ENCODE measurements at places on chromosomes 3 and 15.

DNA sequence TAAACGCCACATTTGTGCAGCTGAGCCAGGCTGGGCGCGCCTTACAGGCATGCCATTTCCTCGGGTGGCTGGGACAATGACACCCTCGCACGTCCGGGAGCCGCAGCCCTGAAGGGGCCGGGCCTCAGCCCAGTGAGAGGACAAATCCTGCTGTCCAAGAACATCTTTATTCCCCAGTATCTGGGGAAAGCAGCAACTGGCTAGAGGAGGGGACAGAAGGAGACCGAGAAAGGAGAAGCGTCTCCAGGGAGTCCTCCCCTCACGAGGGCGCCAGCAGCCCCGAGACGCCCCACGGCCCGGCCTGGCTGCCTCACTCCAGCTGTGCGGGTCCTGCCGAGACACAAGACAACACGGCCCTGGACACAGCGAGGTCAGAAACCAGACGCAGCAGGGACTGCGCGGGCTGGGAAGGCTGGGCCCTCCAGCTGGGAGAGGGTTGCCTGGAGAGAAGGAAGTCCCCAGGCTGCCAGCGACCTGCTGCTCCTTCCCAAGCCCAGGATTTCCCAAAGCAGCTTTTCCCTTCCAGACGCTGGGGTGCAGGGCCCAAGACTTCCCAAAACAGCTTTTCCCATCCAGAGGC, 130.2 kb downstream of the CHSY1 start:
- DNase-seq = peak; percentile 29

GRCh38 chr3:138375447-138375846, 27.1 kb downstream of the MRAS start:
- no peak for DNase-seq

GRCh38 chr3:194702545-194702944, 16.9 kb downstream of the FAM43A start:
- DNase-seq = no peak

DNA sequence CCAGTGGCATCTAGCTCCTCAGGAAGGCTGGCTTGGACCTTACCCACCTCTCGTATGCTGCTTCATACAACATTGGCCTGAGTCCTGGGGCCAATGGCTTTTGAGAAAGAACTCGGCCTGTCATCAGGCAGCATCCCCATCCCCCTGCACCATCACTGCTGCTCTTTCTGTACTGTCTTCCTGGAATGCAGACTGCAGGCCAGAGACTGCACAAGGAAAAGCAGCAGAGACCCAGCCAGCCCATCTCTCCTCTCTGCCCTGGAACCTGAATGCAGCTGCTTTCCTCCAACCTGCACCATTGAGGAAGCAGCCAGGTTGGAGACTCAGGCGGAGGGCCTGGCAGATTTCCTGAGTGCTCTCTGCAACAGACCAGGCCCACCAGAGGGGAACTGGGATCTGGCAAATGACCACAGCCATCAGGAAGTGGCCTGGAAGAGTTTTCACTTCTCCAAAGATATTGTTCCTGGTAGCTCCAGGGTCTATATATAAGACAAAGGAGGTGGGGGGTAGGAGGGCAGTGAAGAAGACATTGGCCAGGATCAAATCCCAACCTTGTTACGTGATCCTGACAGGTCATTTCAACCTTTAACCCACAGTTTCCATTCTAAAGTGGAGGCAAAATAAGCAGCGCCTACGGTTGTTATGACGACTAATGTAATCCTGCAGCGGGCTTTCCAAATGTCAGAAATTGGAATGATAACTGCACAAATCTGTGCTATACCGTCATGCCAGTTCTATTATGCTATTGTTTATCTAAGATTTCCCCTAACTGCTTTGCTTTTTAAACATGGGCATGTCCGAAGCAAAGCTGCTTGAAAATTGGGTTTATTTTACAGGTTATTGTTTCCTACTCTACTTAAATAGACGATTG, 24.4 kb upstream of the RAB7A start:
- no peak for DNase-seq

DNA sequence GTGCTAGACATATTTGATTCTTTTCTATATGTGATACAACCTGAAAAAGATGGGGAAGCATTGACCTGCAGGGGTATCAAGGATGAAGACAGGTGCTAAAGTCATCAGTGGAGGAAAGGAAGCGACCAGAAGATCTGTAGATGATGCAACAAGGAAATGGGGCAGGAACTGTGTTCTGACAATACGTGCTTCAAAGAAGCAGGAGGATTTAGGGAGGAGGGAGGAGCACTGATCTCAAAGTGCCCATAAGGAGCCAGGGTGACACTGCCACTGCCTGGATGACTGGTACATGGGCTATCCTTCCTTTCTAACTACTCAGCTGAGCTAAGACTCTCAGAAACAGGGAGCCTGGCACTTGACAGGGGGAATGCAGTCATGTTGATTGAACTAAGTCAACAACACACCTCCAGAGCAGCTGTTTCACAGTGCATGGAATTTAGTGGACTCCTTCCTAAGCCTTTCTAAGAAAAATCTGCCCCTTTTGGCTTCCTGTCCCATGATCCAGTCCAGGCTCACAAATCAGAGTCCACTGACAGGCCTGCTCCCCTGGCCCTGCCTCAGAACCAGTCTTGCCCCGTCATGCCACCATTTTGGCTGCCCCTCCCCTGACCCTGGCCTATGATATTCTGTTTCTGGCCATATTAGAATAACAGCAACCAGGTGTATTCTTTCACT, 12.0 kb downstream of the LYSMD4 start:
- DNase-seq = no peak

GRCh38 chr3:146306656-146307455, 56.0 kb upstream of the PLSCR4 start:
- DNase-seq = no peak

DNA sequence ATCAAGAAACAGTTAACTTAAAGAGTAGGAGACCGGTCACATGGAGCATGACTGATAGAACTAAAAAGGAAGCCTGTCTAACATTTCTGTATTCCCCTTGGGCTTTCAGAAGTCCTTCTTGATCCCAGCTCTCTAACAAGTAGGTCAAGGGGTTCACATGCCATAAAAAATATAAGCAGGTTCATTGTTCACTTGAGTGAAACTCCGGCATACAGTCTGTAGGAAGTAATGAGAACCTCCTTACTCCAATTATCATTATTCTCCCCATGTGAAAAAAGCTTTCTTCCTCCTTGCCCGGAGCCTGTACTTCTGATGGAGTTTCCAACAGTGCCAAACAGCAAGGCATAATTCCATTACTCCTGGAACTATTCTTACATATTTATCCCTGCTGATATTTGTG, 242.8 kb upstream of the CNTN4 start:
- no peak for DNase-seq

GRCh38 chr3:30059240-30059639, 547.2 kb upstream of the TGFBR2 start:
- no peak for DNase-seq

- DNase-seq = no peak
These were observed 556.4 kb upstream of the CCDC54 start for GRCh38 chr3:106820726-106821362.

- DNase-seq = peak; percentile 45
These were observed 288.6 kb downstream of the CLSTN2 start for GRCh38 chr3:140223631-140224030.

GRCh38 chr3:53597136-53597915, 102.9 kb downstream of the CACNA1D start:
- no peak for DNase-seq

DNA sequence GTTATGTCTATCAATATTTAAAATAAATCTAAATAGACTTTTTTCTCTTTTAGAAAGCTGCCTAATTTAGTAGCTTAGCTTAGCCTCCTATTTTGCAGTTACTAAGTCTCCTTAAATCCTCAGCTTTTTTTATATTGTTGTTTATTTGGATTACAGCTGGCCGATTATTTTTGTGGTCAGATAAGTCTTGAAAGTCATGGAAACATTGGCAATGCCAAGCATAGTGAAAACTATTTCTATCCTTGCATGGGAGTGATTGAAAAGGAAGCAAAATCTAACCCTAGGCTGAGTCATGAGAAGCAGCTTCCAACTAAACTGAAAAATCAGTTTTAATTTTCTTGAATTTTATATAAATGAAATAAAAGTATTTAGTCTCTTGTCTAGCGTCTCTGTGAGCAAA, 1063.0 kb upstream of the GBE1 start:
- no peak for DNase-seq

DNA sequence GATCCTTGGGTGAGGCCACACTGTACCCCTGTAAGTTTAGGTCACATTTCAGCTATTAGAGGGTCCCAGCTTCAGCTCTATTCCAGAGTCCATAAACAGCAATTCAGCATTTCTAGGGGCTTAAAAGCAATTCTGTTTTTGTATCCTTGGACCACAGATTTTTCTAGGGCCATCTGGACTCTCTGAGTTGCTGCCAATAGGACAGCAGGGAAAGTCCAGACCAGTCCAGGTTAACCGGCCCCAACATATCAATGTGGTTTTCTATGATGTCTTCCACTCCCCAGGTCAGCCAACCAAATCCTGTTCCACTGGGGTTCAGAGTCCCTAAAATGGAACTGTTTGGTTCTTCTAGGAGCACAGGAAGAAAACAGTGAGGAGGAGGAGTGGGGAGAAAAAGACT, 40.0 kb downstream of the TYRO3 start:
- DNase-seq = no peak

GRCh38 chr3:50675179-50676030, 678 bp downstream of the DOCK3 start:
- no peak for DNase-seq

DNA sequence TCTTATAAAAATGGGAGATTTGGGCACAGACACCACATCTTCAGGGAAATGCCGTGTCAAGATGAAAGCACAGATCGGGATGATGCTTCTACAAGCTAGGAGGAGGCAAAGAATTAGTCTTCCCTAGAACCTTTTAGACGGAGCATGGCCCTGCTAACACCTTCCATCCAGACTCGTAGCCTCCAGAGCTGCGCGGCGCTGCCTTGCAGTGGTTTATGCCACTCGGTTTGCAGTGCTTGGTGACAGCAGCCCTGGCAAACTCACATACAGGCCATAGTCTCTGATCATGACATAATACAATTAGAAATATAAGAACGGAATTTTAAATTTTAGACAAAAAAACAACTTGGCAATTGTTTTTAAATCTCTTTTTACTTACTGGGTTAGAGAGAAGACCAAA, 37.1 kb upstream of the SLC41A3 start:
- no peak for DNase-seq

GRCh38 chr15:34242331-34242710, 17.5 kb downstream of the EMC4 start:
- no peak for DNase-seq

DNA sequence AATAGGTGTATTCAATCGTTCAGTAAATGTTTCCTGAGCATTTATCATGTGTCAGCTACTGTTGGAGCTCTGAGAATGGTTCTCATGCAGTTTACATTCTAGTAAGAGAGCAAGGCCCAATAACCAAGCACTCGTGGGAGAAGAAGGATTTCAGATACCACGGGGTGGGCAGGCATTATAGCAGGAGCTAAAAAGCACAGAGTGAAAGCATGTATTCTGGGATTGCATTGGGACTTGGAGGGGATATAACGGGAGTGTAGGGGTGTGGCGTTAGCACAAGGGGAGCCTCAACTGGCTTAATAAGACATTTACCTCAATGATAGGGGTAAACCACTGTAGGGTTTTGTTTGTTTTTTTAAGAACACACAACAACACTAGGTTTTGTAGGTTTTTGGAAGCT, 1.6 kb upstream of the SIAH2 start:
- DNase-seq = no peak

- DNase-seq = no peak
These were observed 6.5 kb upstream of the CILP start for GRCh38 chr15:65217526-65218482.

GRCh38 chr3:167837466-167837865, 101.9 kb downstream of the SERPINI1 start:
- peak; percentile 23 for DNase-seq

DNA sequence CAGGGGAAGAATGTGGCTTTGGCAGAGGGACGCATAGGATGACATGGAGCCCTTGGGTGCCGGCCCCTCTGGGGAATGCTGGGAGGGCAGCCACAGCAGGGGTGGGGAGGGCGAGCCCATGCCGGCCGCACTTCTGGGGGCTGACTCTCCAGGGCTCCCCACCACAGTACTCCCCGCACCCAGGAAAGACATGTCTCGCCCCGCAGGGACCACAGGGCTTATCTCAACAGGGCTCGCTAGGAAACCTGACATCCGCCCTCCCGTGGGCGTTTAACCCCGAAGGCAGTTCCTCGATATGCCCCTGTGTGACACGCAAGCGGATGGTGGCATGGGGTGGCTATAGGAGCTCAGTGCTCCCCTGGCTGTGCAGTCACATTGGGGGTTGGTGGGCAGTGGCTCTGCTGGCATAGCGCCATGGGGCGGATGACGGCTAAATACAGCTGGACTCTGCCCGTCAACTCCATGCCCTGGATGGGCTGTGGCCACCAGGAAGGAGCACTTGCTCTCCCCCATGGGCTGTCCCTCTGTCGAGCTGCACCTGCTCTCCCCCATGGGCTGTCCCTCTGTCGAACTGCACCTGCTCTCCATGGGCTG, 141.4 kb downstream of the ADAMTS17 start:
- DNase-seq = no peak

DNA sequence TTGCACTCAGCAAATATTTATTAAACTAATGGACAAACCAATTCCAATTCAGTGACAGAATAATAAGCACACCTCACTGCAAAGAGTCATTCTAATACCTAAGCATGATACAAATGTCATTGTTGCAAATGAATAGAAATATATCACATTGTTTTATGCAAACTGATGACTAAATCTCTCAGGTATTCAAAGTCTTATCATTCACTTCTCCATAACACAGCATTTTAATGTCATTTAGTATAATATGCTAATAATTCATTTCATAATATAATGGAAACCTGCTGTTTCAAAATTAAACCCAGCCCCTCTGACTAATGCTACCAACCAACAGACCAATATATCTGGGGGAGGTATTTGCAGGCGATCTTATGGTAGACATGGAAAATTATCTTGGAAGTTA, 71.8 kb downstream of the FGF7 start:
- DNase-seq = peak; percentile 30

DNA sequence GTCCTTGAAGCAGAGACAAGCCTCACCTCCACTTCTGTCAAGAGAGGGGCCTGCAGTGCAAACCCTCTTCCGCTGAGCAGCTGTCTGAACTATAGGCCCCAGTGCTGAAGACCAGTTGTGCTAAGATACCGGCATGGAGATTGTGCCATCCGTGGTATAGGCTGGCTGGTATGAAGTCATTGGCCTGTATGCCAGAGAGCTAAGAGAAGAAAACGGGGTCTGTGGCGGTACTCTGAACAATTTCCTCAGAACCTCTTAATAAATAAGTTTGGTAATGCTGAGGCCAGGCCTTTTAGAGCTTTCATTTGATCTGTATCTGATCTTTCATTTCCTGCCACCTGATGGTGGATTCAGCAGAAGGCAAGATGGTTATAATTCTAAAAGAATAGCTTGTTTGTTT, 123.0 kb downstream of the LRIG1 start:
- no peak for DNase-seq
